ENCODE measurements at places on chromosomes 2 and 18.

DNA sequence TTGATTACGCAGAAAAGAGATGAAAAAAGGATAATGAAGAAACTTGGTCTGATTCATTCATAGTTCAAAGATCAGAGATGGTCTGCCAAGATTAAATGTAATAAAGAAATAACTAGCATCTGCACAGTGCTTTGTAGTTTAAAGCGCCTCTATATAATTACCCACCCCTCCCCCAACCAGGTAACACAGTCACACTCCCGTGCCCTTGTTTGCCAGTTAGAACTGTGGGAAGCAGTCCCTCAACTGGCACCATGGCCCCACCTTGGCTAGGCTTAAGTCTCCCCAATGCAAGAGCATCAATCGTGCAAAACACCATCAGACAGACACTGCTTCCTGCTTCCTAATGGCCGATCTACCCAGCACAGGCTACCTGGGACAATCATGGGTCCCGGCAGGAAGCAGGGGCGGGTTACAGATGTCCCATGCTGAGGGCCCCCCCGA lies 11.6 kb downstream of the ADCY3 start:
- no peak for DNase-seq

DNA sequence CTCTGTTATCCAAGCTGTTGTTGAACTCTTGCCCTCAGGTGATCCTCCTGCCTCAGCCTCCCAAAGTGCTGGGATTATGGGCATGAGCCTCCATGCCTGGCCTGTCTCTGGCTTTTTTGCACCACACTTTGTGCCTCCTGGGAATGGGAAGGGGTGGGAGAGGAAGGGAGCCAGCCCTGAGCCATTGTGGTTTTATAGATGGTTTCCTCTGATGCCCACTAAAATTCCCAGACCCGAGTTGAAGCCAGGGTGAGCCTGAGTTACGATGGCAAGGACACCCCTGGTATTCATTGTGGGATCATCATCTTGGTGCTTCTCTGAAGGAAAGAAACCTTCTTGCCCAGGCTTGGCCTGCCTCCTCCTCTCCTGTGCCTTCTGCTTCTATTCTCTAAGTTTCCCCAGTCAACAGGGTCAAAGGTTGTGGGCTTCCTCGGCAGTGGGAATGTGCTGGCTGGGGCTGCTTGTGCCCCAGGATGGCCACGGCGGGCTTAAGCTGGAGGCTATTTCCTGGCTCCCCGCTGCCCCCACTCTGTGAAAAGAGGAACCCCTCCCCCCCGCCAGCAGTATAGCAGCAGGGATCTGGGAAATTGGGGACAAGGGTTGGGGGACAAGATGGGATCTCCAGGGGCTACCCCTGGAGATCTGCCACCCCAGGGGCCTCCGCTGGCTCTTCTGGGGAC lies 106.2 kb downstream of the STPG4 start:
- no peak for DNase-seq

DNA sequence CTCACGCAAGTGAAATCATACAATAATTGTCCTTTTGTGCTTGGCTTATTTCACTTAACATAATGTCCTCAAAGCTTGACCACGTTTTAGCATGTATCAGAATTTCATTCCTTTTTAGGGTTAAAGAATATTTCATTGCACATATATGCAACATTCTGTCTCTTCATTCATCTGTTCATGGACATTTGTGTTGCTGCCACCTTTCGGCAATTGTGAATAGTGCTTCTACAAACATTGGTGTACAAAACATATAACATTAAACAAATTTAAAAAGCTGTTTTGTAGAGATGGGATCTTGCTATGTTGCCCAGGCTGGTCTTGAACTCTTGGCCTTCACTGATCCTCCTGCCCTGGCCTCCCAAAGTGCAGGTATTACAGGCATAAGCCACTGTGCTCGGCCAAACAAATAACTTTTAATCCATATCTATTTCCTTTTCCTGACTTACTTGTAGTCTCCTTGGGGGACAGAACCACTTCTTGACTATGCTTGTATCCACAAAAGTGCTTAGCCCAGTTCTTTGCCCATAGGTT lies 209.3 kb downstream of the SLC4A3 start:
- DNase-seq: no peak

DNA sequence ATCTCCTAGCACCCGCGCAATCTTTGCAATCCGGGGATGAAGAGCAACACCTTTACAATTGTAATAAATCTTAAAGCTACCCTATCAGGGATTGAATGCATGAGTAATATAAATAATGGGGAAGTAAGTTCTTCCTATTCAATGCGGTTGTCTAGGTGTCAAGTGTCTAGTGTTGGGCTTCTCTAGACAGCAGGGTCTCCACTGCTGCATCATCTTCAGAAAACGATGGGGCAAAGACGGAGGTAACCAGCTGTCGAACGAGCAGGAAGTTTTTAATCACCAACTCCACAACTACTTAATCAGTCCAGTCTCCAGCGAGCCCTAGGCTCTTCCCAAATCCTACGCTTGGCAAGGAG lies 573 bp downstream of the STAM2 start:
- DNase-seq: no peak

DNA sequence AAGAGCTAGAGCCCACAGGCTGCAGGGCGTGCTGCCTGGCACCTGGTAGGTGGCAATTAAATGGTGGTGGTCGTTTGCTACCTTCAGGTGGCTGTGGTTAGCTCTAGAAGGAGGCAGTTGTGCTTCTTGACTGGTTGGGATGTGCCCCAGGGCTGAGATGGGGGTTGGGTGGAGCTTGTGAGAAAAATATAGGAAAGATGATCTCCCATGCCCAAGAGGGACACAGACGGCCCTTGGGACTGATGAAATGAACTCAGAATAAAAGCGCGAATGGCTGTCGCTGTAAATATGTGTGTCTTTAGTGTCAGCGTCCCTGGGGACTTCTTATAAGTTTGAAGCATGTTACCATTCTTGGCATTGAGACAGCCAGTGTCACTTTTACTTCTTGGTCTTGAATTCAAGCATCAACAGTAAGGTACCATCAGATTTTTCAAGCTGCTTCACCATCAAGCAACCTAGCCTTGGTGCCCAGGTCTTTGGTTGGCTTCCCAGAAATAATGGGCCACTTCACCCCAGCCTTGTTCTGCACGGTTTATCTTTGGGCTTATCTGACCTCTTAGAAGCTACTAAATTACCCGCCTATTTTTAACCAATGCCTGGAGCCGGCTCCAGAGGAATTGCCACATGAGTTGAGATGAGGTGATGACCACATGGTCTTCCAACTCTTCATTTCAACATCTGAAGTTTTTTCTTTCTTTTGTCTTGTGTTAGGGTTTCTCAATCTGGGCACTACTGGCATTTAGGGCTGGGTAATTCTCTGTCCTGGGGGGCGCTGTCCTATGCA lies 11.9 kb downstream of the LRRFIP1 start:
- no peak for DNase-seq

GRCh38 chr18:68417166-68417799 lies 297.6 kb downstream of the TMX3 start:
- DNase-seq: no peak

DNA sequence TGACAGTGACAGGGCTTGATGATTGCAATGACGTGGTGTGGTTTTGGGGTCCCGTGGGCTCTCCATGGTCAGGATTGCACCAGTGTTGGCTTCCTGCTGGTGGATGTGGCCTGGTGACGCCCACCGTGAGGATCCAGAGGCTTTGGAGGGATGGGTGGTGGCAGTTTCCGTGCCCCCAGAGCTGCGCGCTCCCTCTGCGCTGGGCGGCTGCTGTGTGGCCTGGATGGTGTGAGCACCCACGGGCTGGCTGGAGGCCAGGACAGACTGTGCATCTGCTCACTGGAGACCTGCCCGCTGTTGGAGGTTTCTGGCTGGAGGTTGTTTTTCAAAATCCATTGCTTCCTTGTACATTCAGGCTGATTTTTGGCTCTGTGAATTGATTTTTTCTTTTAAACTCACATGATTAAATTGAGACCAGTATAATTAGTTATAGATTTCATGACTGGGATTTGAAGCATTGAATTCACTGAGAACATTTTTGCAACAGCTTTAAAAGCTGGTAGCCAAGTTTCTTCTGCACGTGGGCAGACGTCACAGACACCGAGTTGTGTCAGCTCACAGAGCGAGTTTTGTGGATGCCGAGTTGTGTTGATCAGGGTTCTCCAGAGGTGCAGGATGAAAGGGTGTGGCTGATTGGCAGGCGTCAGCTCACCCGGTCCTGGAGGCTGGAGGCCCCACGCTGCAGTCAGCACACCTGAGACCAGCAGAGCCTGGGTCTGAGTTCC lies 72.7 kb downstream of the KCNG2 start:
- DNase-seq: no peak

- no peak for DNase-seq
Observed at GRCh38 chr2:105775809-105776559, 31.3 kb downstream of the NCK2 start.

DNA sequence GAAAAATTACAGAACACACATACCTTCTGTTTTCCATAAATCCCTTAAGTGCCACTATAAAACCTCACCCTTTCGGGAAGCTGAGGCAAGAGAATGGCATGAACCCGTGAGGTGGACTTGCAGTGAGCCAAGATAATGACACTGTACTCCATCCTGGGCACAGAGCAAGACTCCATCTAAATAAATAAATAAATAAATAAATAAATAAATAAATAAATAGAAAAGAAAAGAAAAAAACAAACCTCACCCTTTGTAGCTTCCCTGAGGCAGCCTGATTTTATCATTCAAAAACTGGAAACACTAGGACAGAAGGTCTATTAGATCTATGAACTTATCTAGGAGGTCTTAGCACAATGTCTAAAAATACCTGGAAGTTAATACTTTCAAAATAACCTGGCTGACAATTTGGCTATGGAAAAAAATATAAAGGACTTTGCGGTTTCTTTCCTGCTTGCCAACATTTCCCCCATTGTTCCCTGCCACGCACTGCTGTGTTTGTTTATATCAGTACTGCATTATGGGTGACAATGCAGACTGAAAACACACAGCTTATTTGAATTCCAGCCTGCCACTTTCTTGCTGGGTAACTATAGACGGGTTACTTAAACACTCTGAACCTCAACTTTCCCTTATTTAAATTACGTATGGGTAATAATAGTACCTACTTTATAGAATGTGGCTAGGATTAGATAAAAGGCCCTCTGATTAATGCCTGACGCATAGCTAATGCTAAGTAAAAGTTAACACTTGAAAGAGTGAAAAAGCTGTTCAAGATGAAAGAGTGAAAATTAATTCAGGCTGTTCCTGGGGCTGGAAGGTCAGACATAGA lies 313.0 kb downstream of the RDH14 start:
- no peak for DNase-seq

GRCh38 chr2:85772019-85772745 lies 18.4 kb downstream of the ATOH8 start:
- DNase-seq: peak; percentile 98

DNA sequence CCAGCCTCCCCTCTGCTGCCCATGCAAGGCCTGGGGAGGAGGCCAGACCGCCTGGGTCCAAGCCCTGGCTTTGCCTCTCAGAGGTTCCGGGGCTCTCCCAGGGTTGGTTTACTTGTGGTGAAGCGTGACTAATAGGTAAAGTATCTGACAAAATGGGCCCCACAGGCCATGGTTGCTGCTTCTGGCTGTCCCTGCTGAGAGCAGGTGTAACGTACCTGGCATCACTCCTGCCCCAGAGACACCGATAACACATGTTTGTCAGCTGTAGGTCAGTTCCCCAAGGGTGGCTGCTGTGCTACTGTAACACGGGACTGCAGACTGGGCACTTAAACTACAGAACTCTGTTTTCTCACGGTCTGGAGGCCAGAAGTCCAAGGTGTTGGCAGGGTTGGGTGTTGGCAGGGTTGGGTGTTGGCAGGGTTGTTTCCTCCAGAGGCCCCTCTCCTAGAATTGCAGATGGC lies 34.1 kb downstream of the ODC1 start:
- no peak for DNase-seq

DNA sequence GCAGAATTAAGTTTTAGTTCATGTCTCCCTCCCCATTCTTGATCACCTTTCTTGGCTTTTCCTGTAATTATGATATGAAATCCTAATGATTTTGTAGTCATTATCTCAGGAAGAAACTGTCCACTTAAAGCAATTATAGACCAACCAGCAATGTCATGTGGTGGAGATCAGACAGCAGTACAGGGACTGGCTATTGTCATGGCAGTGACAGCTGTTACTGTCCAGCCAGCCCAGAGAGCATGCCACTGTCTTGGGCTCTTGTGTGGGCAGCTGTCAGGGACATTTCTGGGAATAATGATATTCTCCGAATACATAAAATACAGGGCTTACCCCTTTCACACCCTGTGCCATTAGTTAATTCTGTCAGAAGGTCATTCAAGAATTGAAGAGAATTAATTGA lies 355.3 kb upstream of the RAB12 start:
- no peak for DNase-seq

DNA sequence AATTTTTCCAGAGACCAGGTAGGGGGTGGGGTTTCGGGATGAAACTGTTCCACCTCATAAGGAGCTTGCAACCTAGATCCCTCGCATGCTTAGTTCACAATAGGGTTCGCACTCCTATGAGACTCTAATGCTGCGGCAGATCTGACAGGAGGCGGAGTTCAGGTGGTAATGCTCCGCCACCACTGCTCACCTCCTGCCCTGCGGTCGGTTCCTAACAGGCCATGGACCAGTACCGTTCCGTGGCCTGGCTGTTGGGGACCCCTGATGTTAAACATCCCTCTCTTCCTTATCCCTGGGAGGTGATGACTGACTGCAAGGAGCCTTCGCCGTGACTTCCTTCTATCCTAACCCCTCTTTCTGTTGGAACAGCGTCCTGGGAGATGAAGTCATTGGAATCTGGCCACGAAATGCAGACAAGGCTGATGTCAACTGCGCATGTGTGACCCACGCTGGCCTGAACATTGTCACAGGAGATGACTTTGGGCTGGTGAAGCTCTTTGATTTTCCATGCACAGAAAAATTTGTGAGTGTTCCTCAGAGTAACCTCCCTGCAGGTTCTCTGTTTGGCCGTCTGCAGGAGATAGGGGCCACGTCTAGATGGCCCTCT lies 82.4 kb downstream of the RTN4 start:
- no peak for DNase-seq

- no peak for DNase-seq
Observed at GRCh38 chr2:85710687-85711577, 16.8 kb downstream of the GNLY start.

GRCh38 chr2:46163804-46164528 lies 133.2 kb upstream of the EPAS1 start:
- no peak for DNase-seq

DNA sequence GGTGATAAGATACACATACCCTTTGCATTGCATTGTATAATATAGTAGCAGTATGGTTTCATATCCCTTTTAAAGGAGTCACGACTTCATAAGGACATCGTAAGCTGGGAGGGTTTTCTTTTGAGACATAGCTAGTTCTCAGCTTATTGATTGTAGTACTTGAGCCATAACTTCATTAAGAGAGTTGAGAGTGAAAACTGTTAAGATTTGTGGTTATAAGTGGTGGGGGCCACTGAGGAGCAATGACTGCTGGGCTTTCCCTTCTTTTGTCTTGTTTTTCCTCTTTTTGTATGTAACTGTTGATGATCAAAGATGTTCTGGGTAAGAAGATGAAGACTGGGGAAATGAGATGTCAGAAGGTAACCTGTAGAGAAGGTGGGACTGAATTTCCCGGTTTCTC lies 11.0 kb downstream of the EIF5B start:
- no peak for DNase-seq

- no peak for DNase-seq
Observed at GRCh38 chr2:42510191-42510590, 16.4 kb upstream of the KCNG3 start.

Measured in dermis microvascular lymphatic vessel endothelial cell (primary cell).